ENCODE measurements at places on chromosomes 11 and 22.

DNA sequence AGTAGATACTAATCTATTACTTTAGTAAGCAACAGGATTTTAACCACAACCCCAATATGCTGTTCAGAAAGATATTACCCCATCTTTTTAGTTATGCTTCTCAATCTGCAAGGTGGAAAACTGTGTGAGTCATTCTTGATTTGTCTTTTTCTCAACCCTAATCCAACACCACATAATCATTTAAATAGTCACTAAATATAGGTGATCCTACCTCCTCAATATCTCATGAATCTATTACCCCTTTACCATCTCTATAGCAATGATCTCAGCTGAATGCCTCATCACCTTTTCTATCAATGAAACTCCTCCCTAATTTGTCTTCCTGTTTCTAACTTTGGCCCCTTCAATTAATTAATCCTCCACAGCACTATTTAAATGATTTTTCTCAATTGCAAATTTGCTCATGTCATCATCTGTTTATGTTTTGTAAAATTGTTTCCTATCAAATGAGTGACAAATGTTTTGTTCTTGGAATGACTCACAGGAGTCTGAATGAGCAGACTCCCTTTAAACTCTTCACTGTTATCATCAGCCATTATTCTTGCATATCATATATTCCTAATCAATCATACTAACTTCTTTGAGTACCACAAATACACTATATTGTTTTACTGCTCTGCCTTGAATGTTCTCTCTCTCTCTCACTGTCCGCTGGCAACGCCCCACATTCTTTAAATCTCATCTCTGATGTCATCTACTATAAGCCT lies 26.1 kb downstream of the SNX19 start:
- no peak for DNase-seq

DNA sequence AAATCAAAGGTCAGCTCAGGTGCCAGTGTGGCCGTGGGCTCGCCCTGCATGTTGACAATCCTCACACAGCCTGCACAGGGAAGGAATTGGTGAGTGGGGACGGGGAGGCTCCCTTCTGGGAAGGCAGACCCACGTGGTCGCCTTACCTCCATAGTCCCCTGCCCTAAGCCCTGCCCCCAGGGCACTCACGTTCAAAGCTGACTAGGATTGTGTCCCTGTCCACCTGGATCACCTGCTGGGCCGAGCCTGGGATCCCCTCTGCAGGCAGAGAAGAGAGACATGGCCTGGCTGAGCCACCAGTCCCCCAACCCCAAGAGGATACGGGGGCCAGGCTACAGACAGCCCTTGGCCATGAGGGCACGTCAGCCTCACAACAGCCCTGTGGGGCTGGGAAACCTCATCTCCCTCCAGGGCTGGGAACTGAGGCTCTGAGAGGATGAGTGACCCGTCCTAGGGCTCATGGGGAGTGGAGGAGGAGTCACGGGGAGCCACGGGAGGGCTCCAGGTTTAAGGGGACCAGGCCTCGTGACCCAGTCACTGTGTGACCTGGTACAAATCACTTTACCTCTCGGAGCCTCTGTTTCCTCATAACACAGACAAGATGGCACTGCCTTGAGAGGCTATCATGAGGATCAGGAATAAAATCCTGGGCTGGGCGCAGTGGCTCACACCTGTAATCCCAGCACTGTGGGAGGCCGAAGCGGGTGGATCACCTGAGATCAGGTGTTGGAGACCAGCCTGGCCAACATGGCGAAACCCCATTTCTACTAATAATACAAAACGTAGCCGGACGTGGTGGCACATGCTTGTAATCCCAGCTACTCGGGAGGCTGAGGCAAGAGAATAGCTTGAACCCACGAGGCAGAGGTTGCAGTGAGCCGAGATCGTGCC lies 12.1 kb upstream of the SF1 start:
- no peak for DNase-seq

GRCh38 chr11:26442131-26442530 lies 110.2 kb downstream of the ANO3 start:
- no peak for DNase-seq

GRCh38 chr11:82906236-82906635 lies 4.7 kb downstream of the DDIAS start:
- DNase-seq: no peak

GRCh38 chr11:118522571-118523072 lies 4.7 kb upstream of the TTC36 start:
- DNase-seq: no peak

GRCh38 chr11:93013646-93014045 lies 44.2 kb downstream of the MTNR1B start:
- DNase-seq: no peak

GRCh38 chr11:102458548-102458947 lies 6.0 kb upstream of the TMEM123 start:
- DNase-seq: no peak

- DNase-seq: no peak
Observed at GRCh38 chr11:70399681-70400112, 1.4 kb downstream of the CTTN start.

- peak; percentile 13 for DNase-seq
Observed at GRCh38 chr11:35305670-35306382, 113.5 kb downstream of the SLC1A2 start.

DNA sequence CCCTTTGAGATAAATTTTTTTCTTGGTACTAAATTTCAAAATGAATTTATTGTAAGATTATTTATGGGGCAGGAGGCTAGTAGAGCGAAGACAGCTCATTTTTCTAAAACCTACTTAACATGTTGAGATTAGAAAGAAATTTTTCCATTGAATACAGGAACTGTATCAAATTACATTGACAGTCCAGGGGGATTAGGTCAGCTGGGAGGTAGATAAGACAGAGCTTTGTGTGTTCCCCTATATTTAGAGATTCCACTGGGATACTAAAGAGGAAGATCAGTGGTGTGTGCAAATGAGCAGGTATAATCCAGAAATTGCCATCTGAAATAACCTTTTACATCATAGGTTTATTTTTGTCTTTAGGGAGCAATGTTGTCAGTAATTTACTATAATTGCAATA lies 32.1 kb downstream of the ENDOD1 start:
- DNase-seq: no peak
